Kidney (tissue), 22 donors: ENCODE measurements at places on chromosomes 16 and 17.

GRCh38 chr16:17448640-17449638 is 21.8 kb downstream of the XYLT1 start:
- no peak for DNase-seq

GRCh38 chr16:89319886-89320781 is 102.6 kb downstream of the ZNF778 start:
- DNase-seq, result peak; percentile 44

DNA sequence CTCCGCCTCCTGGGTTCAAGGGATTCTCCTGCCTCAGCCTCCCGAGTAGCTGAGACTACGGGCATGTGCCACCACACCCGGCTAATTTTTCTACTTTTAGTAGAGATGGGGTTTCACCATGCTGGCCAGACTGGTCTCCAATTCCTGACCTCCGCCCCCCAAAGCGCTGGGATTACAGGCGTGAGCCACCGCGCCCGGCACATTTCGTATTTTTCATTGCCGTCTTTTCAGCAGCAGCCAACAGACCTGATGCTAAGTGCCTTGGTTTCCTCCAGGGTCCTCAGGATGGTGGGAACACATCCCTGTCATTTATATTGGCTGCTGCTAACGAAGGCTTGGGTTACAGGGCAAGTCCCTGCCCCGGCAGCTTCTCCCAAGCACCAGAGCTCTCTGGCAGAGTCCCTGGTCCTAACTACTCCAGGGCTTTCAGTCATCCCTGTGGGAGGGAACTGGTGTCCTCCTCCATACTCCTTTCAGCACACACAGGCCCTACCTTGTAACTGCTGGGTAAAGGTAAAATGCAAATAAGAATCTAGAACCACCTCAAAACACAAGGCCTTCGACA is 1.5 kb upstream of the RNF157 start:
- no peak for DNase-seq

DNA sequence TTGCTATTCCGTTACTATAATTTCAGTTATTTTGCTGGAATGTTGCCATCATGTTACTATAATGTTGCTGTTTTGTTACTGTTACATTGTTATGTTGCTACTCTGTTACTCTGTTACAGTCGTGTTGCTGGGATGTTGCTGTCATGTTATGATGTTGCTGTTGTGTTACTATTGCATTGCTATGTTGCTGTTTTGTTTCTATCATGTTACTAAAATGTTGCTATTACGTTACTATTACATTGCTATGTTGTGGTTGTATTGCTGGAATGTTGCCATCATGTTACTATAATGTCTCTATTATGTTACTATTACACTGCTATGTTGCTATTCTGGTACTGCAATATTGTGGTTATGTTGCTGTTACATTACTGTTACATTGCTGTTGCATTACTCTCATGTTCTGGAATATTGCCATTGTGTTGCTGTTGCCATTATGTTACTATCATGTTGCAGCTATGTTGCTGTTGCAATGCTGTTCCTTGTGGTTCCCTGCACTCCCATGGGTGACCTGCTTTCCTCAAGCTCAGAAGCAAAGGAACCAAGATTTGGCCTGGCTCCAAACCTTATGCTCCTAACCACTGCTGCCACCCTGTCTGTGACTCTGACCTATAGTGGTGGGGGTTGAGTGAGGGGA is 64.4 kb downstream of the ABCC6 start:
- no peak for DNase-seq

- DNase-seq, result peak; percentile 72
These were observed 1.0 kb upstream of the AIPL1 start for GRCh38 chr17:6435968-6436367.

DNA sequence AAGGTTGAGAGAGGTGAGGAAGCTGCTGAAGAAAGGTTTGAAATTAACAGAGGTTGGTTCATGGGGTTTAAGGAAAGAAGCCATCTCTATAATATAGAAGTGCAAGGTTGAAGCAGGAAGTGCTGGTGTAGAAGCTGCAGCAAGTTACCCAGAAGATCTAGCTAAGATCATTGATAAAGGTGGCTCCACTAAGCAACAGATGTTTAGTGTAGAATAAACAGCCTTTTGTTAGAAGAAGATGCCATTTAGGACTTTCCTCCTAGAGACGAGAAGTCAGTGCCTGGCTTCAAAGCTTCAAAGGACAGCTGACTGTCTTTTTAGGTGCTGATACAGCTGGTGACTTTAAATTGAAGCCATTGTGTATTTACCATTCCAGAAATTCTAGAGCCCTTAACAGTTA is 29.3 kb downstream of the GOSR1 start:
- DNase-seq, result no peak

- no peak for DNase-seq
These were observed 30.0 kb downstream of the SNN start for GRCh38 chr16:11698271-11698689.

- DNase-seq, result no peak
These were observed 12.4 kb downstream of the TMEM94 start for GRCh38 chr17:75468779-75469373.

DNA sequence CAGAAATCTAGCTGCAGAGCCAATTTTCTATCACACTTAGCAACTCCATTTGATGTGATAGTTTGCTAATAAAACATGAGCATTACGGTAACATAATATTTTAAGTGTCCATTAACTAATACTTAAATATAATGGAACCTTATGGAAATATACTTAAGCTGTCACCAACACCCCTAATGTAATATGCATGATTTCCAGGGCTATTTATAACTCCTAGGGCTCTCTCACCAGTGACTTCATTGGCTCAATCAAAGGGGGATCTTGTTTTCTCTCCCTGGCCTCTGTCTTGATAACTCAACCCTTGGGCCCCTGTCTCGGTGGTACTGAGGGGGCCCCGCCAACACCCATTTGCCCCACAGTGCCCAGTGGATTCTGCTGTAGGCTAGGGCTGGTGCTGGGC is 170.4 kb downstream of the SALL1 start:
- no peak for DNase-seq

DNA sequence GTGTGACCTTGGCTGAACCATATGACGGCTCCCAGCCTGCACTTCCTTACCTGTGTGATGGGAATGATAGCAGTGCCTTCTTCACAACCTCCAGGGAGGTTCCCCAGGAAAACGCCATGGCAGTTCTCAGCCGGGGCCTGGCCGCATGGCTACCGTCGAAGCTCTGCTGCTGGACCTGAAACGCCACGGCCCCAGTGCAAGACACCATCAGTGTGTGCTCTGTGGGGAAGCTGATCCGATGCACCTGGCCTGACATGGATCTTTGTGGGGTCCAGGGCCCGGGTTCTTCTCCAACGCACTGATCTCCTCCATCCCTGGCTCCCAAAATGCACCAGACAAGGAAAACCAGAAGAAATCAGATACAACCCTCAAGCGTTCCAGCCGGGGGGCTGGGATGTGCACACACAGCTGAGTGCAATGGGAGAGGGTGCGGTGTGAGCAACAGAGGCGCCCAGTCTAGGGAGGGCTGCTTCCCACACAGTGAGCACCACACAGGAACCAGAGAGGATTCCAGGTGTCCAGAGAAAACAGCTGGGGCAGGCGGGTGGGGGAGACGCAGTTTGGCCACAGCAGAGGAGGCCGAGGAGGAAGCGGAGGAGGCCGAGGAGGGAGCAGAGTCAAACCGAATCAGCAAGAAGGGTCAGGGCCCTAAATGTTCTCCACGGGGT is 54.3 kb upstream of the ZNF469 start:
- DNase-seq, result no peak

GRCh38 chr17:60094754-60095153 is 16.0 kb upstream of the HEATR6 start:
- no peak for DNase-seq

DNA sequence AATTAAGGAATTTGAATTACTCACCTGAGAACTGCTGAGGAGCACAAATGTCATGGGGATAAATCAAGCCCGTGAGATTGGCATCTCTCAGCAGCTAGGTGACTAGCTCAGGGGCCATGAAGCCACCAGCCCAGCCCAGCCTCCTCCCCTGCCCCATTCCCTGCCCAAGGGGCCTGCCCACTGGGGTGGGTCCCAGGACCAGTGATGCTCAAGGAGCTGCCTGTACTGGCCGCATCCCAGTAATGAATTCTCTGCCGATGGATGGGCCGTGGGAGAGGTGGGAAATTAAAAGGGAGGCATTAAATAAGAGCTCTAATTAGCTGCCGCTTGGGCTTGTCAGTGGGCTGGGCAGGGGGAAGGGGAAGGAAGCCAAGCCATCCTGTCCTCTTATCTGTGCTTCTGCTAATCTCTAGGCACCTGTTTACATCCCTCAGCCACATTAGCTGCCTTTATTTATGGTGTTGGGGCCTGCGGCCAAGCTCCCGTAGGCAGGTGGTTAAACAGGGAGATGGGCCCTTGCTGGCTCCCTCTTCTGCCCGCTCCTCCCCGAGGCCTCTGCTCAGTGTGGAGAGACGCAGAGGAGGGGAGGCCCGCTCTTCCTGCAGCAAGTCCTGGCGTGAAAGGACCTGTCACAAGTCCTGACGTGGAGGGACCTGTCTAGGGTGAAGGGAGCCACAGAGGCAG is 48.8 kb downstream of the PIPOX start:
- DNase-seq, result no peak

- no peak for DNase-seq
These were observed 13.2 kb downstream of the UTP4 start for GRCh38 chr16:69145658-69146057.

DNA sequence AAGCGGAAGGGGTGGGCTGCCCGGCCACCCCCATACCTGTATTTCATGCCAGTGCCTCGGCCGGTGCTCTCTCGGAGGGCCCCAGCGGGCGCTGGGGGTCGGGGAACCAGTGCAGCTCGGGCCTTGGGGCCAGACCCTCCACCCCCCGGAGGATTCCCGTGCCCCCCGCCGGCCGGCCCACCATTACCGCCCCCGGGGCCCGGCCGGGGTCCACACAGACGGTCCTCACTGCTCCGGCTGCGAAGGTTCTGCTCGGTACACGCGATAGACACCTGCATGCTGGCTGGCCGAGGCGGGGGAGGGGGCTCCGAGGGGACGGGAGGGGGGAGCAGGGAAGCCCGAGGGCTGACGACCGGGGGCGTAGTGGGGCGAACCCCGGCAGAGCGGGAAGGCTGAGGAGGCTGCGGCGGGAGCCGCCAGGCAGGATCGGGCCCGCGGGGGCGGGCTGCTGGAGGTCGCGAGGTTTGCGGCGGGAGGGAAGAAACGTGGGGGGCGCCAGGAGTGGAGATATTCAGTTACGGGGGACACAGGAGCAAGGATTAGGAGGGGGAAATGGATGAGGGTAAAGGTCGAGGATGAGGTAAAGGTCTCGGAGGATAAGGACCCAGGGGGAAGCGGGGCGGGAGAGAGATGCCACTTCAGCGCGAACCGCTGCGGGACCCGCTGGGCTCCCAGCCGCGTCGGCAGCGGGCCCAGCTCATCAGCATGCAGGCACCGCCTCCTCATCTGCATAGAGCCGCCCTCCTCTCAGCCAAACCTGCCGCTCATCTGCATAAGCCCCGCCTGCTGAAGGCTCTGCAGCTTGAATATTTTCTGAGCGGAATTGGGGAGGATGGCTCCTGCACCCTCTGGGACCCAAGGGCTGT is at the start of gene KCNAB3:
TSS of gene KCNAB3 (minus strand) at position 699 of the 866 bp plus-strand sequence. CDS start at position 278, 421 bp downstream.
- peak; percentile 90 for DNase-seq

- DNase-seq, result no peak
These were observed 59.8 kb downstream of the GTF3C1 start for GRCh38 chr16:27489906-27490305.

- DNase-seq, result no peak
These were observed 3.0 kb upstream of the ABCC1 start for GRCh38 chr16:15946257-15947044.

DNA sequence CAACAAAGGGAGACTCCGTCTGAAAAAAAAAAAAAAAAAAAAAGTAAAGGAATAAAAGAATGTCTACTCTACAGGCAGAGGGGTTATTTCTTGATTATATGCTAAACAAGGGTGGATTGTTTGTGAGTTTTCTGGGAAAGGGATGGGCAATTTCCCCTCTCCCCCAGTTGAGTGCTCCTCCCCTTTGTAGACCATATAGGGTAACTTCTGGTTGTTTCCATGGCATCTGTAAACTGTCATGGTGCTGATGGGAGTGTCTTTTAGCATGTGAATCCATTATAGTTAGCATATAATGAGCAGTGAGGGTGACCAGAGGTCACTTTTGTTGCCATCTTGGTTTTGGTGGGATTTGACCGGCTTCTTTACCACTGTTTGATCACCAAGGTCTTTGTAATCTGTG is 4.2 kb upstream of the NME1 start:
- no peak for DNase-seq

GRCh38 chr17:9805769-9806168 is 14.4 kb upstream of the DHRS7C start:
- DNase-seq, result no peak

- DNase-seq, result peak; percentile 43
These were observed 759 bp downstream of the ALKBH5 start for GRCh38 chr17:18184143-18185031.

DNA sequence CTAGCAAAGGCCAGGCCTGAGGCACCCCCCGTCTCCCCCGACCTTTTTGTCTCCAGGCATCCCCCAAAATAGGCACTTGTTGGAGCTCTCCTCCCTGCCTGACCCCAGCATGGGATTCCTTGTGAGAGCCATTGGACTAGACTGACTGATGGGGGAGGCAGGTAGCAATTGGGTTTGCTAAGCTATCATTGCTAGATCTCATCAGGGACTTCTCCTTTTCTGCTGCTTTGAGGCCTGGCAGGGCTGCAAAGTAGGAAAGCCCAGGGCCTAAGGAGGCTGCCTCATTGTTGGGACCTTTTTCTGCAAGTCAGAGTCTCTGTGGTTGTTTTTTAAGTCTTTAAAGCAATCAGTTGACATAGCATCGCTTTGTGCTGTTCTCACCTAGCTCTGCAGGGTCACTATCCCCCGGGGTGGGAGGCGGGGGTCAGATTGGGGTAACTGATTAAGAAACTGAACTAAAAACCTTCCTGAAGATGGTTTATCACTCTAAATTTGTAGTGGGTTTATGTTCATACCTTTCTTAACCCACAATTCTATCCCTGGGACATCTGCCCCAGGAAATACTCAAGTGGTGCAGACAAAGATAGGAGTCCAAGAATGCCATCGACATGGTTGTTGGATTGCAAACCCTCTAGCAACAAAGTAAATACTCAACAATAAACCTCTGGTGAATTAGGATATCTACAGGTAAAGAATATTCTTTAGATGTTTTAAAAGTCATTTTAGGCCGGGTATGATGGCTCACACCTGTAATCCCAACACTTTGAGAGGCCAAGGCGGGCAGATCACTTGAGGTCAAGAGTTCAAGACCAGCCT is 28.0 kb downstream of the LLGL2 start:
- no peak for DNase-seq

DNA sequence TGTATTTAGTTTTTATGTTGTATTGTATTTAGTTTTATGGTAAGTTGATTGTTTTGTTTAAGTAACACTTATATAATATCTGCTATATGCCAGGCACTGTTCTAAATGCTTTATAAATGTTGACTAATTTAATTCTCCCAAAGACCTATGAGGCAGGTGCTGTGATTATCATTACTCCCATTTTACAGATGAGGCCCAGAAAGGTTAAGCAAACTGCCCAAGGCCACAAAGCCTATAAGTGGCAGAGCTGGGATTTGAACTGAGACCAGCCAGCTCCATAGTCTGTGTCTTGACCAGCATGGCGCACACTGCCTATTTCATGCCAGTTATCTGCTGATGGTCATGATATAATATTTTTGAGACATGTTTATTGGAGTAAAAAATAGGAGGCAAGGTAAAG is 24.0 kb downstream of the IL21R start:
- no peak for DNase-seq

GRCh38 chr17:75721463-75722011 is 278 bp downstream of the ITGB4 start:
- DNase-seq, result no peak

GRCh38 chr16:19130852-19131824 is 17.4 kb downstream of the ITPRIPL2 start:
- peak; percentile 90 for DNase-seq
